ENCODE measurements at places on chromosomes 7 and 10. TPM values are rescaled to one million over a fixed set of nuclear protein-coding genes. Genes with fewer than 3 reads are reported as not detected.

The TRIM50 gene
- not detected for total RNA-seq

The FGL2 gene
- 2.3 TPM for total RNA-seq

GRCh38 chr7:14351167-14351566, 361.7 kb upstream of the ETV1 start:
- H3K4me1 ChIP-seq: no peaks in the 10 kb centered on the region
- no peaks in the 10 kb centered on the region for H3K27me3 ChIP-seq
- H3K27ac ChIP-seq: no peak overlapping the region
- no peaks in the 10 kb centered on the region for H3K36me3 ChIP-seq

- DNase-seq: no peak
- H3K36me3 ChIP-seq: no peaks in the 10 kb centered on the region
- peak overlapping the region; percentile 38 for H3K4me3 ChIP-seq
- H3K27ac ChIP-seq: no peak overlapping the region
- H3K27me3 ChIP-seq: peaks cover 21% of the 10 kb centered on the region
These were observed 82.7 kb downstream of the PAX2 start for GRCh38 chr10:100827819-100828737.

- H3K27ac ChIP-seq: no peak overlapping the region
- H3K27me3 ChIP-seq: no peaks in the 10 kb centered on the region
- no peak for DNase-seq
- H3K4me1 ChIP-seq: peaks cover 17% of the 10 kb centered on the region
These were observed 2.1 kb upstream of the PPIA start for GRCh38 chr7:44794331-44794730.

- no peak overlapping the region for H3K27ac ChIP-seq
- peaks cover 3% of the 10 kb centered on the region for H3K4me1 ChIP-seq
- H3K36me3 ChIP-seq: no peaks in the 10 kb centered on the region
- no peak overlapping the region for H3K4me3 ChIP-seq
These were observed 120.3 kb upstream of the FAM204A start for GRCh38 chr10:118462401-118462800.

GRCh38 chr7:106345421-106346166, 60.8 kb upstream of the NAMPT start:
- H3K27ac ChIP-seq: peak overlapping the region; percentile 37
- H3K27me3 ChIP-seq: no peaks in the 10 kb centered on the region
- H3K4me3 ChIP-seq: no peak overlapping the region
- no peaks in the 10 kb centered on the region for H3K36me3 ChIP-seq

DNA sequence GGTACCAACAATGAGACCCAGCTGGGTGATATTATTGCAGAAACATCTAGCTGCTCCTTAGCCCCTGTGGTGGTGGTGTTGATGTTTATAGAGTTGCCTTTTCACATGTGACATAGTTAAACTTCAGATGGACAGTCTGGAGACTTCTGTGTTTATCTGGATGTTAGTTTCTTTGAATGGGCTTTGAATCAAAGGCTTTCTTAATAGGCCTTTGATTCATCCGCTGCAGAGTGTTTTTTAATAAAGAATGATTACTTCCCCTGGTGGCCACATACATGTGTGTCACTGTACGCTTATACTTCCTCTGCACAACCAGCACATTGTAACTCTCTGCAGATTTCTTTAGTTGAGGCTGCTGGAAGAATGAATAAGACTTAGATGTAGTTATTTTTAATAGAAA, 221.0 kb downstream of the DYNC1I1 start:
- no peak overlapping the region for H3K27ac ChIP-seq
- H3K4me3 ChIP-seq: no peak overlapping the region
- no peak for DNase-seq
- H3K36me3 ChIP-seq: no peaks in the 10 kb centered on the region

DNA sequence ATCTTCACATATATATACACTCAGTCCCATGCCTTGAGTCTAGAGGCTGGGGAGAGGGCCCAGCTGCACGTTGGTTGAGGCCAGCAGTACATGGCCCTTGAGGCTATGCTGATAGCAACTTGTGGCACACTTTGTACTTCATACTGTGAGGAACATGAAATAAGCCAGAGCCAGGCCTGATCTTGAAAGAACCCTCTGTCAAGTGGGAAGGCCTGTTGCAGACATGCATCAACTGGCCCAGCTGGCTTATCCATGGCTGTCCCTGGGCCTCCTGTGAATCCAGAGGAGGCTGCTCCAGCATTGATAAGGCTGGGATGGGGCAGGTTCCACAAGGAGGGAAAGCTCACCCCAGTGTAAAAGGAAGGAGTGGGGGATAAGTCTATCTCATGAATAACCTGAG, 140.4 kb downstream of the NRF1 start:
- H3K4me1 ChIP-seq: no peaks in the 10 kb centered on the region
- H3K36me3 ChIP-seq: peaks cover 61% of the 10 kb centered on the region
- H3K27me3 ChIP-seq: no peaks in the 10 kb centered on the region
- H3K4me3 ChIP-seq: no peak overlapping the region

DNA sequence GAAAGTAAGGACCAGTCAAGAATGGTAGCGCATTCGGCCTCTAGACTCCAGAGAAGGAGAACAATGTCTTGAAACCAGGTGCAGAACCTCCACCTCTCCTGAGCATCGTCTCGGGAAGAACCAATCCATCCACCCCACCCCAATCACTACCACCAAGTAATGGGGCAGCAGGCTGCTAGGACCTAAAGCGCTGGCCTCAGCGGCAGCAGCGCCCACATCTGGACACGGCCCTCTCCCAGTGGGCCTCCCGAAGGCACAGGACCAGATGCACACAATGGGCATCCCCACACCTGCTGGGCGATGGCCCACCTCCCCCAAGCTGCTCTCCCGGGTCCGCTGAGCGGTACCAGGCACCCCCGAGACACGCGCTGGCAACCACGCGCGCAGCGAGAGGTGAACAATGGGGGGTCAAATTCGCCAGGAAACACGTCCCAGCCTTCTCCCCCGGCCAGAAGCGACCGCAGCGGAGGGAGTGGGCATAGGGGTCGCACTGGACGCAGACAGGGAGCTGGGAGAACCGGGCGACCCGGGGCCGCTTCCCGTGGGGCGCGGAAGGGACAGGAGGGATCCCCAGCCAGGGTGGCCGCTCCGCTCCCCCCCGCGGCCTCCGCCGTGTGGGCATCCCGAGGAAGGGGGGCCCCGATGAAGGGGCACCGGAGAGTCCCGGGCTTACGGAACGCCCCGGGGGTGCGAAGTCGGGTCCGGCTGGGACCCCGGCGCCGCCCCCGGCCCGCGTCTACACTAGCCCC, 506 bp downstream of the CTTNBP2 start:
- H3K4me3 ChIP-seq: peak overlapping the region; percentile 26
- no peaks in the 10 kb centered on the region for H3K4me1 ChIP-seq
- no peak for DNase-seq
- H3K27me3 ChIP-seq: peaks cover 15% of the 10 kb centered on the region

GRCh38 chr10:80966326-80966986, 428.8 kb downstream of the SH2D4B start:
- no peaks in the 10 kb centered on the region for H3K27me3 ChIP-seq
- no peaks in the 10 kb centered on the region for H3K4me1 ChIP-seq
- no peaks in the 10 kb centered on the region for H3K36me3 ChIP-seq
- no peak overlapping the region for H3K27ac ChIP-seq
- H3K4me3 ChIP-seq: no peak overlapping the region

The COPG2 gene
- 8.5 TPM for total RNA-seq

GRCh38 chr7:149727053-149727898, 46.1 kb downstream of the ZNF467 start:
- H3K36me3 ChIP-seq: peaks cover 67% of the 10 kb centered on the region
- no peak overlapping the region for H3K4me3 ChIP-seq
- no peaks in the 10 kb centered on the region for H3K4me1 ChIP-seq

The PRKAR1B gene
- 35.4 TPM for total RNA-seq

The ZCCHC24 gene
- total RNA-seq: 1.9 TPM

DNA sequence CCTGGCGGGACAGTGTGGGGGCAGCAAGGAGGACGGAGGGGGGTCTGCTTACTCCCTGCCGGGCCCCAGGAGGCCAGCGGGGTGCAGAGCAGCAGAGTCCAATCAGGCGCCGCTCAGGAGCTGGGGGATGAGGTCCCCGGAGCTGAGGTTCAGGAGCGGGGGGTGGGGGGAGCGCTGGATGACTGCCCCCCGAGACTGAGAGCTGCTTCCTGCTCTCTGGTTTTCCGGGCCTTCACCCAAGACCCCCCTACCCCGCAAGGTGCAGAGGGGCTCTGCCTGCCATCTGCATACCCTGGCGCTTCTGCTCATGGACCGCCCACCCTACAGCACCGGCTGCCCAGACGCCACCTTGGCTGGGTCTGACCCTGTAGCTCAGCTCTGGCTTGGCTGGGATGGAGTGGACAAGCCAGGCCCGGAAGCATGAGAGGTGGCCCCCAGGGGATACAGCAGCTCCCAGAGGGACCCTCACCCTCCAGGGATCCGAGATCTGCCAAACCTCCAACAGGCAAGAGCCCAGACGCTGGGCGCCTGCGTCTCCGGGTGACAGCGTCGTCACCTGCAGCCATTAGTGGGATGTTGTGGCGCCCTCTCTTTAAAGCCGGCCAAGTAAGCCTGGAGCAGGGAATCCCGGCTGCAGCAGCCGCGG, 930 bp downstream of the KNDC1 start:
- H3K27me3 ChIP-seq: peaks cover 63% of the 10 kb centered on the region
- no peaks in the 10 kb centered on the region for H3K36me3 ChIP-seq
- H3K27ac ChIP-seq: no peak overlapping the region
- no peak overlapping the region for H3K4me3 ChIP-seq
- H3K4me1 ChIP-seq: peaks cover 12% of the 10 kb centered on the region

- H3K4me1 ChIP-seq: no peaks in the 10 kb centered on the region
- no peak overlapping the region for H3K4me3 ChIP-seq
- peaks cover 5% of the 10 kb centered on the region for H3K36me3 ChIP-seq
- H3K27ac ChIP-seq: no peak overlapping the region
These were observed 17.5 kb downstream of the DPYSL4 start for GRCh38 chr10:132204078-132204780.

DNA sequence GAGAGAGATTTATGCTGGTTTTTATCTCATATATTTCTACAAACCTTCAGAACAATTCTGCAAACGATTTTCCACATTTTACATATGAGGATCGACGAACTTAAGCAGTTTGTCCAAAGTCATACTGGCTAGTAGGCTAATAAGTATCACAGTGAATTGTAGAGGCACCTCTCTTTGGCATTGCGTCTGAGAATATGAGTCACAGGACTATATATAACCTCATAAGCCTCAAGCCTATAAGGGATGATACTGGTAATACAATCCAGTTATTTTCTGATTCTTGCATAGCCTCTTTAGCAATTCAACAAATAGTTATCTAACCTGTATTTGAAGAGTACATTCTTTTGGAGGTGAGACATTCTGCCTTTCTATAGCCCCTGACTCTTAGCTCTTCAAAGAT, 129.8 kb downstream of the GPR158 start:
- H3K36me3 ChIP-seq: no peaks in the 10 kb centered on the region
- DNase-seq: no peak
- no peaks in the 10 kb centered on the region for H3K27me3 ChIP-seq
- no peak overlapping the region for H3K4me3 ChIP-seq
- H3K4me1 ChIP-seq: no peaks in the 10 kb centered on the region
- no peak overlapping the region for H3K27ac ChIP-seq

The HYAL4 gene
- total RNA-seq: not detected

All from T-cell (primary cell).